Large intestine (tissue), 12 donors: ENCODE measurements at places on chromosomes 5 and 9. TPM values are rescaled to one million over a fixed set of nuclear protein-coding genes. Genes with fewer than 3 reads are reported as not detected.
A peak's percentile ranks its signal among the peaks of the same experiment; 100 is the strongest.

The AK8 gene
- 2.6 TPM for polyA plus RNA-seq

The CAMK2A gene
- polyA plus RNA-seq: 1.1 TPM

The MAST4 gene
- polyA plus RNA-seq: 14.8 TPM

The HEMGN gene
- 4.4 TPM for polyA plus RNA-seq

The ZNF454 gene
- polyA plus RNA-seq: 2.9 TPM

The NACC2 gene
- polyA plus RNA-seq: 11.8 TPM

The ANKDD1B gene
- polyA plus RNA-seq: 18.1 TPM

The NAIF1 gene
- 7.9 TPM for polyA plus RNA-seq

GRCh38 chr5:136816327-136816726 is 451.0 kb upstream of the TRPC7 start:
- H3K36me3 ChIP-seq: no peaks in the 10 kb centered on the region
- H3K27ac ChIP-seq: no peak overlapping the region
- no peak for DNase-seq
- no peaks in the 10 kb centered on the region for H3K4me1 ChIP-seq
- H3K4me3 ChIP-seq: no peak overlapping the region

DNA sequence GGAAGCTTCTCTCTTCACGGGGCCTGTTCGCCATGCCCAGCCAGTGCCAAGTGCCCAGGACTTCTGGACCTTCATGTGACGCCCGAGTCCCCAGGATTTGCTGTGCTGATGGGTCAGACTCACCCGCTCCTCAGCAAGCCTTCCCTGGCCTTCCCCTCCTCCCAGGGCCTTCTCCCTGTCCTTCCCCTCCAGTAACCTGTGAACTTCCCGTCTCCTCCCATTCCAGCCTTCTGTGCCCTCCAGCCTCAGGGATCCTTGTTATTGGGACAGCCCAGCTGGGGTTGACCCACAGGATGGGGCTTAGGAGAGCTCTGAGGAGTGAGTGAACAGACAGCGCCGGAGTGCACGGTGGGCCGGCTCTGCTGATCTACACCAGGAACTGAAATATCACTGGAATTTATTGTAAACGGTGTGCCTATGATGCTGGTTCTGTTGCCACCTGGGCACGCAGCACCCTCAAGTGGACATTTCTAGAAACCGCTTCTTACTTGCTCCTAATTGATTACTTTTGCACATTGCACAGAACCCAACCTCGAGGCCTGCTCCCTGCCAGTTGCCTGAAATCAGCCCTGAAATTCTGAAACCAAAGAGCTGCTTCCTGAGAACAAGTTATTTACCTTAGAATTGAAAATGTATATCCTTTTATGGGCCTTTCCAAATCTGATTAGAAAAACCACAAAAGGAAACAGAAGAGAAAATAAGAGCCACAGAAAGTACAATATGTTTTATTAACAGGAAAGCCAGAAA is 1.5 kb downstream of the SPAAR start:
- H3K4me1 ChIP-seq: peaks cover 65% of the 10 kb centered on the region
- no peaks in the 10 kb centered on the region for H3K27me3 ChIP-seq
- no peak for DNase-seq
- no peaks in the 10 kb centered on the region for H3K36me3 ChIP-seq

- no peak for DNase-seq
- no peak overlapping the region for H3K4me3 ChIP-seq
- H3K27me3 ChIP-seq: no peaks in the 10 kb centered on the region
Measured at GRCh38 chr5:123605822-123606221, 93.8 kb downstream of the CSNK1G3 start.

DNA sequence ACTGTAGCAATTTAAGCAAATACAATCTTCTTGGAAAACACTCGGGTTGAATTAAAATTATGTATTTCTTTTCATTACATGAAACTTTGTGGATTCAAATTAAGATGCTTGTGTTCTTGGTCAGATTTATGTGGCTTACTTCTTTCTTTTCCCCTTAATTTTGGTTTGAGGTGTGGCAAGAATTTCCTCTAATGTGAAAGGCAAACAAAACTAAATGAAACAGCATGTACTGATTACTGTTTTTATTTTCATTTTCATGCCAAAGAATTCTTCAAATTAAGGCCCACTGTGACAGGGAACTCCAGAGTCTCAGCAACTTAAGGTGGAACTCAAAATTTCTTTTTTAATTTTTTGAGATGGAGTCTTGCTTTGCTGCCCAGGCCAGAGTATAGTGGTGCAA is at the start of gene OMD:
Gene OMD, minus strand, starts transcription at position 132 of the 400 bp plus-strand sequence. CDS start 6,913 bp downstream, outside the sequence.
- H3K27ac ChIP-seq: peak within 1 kb of the TSS; percentile 43
- no peaks in the 10 kb centered on the region for H3K36me3 ChIP-seq
- no peaks in the 10 kb centered on the region for H3K27me3 ChIP-seq
- H3K4me3 ChIP-seq: no peak within 1 kb of the TSS

DNA sequence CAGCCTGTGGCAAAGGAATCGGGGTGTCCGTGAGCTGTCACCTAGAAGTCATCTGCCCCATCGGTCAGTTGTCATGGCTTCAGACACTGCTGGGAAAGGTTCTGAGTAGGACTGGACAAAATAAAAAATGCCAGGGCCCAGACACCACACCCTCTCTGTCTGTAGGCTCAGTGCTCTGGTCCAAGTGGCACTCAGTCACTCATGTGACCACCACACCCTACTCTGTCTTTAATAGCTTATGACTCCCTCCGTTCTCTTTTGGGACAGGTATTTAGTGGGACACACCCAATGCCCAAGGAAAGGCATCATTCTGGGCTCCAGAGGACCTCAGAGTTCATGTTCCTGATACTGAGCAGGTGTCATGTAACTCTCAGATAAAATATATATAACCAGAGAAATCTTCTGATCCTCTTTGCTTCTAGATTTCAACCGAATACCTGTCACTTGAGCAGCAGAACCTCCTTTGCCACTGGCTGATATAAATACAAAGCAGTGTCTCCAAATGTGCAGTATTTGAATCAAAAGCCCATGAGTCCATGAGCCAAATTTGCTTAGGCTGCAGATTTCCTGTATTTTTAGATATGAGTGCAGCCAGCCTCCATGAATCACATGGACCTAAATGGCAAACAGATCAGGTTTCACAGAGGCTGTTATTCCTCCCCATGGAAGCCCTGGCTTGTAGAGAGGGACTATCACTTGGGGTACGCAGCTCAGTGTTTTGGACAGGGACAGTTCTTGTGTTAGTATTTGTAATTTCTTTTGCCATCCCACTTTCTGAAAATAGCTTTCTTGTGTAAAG is 272.0 kb downstream of the ARHGAP26 start:
- H3K27me3 ChIP-seq: no peaks in the 10 kb centered on the region
- H3K27ac ChIP-seq: no peak overlapping the region
- H3K36me3 ChIP-seq: peaks cover 27% of the 10 kb centered on the region
- no peak for DNase-seq
- H3K4me1 ChIP-seq: no peaks in the 10 kb centered on the region
- H3K4me3 ChIP-seq: no peak overlapping the region

- no peak overlapping the region for H3K4me3 ChIP-seq
- DNase-seq: no peak
- no peaks in the 10 kb centered on the region for H3K36me3 ChIP-seq
- H3K4me1 ChIP-seq: no peaks in the 10 kb centered on the region
- peaks cover 26% of the 10 kb centered on the region for H3K27me3 ChIP-seq
Measured at GRCh38 chr5:115810761-115811160, 5.7 kb downstream of the CDO1 start.

DNA sequence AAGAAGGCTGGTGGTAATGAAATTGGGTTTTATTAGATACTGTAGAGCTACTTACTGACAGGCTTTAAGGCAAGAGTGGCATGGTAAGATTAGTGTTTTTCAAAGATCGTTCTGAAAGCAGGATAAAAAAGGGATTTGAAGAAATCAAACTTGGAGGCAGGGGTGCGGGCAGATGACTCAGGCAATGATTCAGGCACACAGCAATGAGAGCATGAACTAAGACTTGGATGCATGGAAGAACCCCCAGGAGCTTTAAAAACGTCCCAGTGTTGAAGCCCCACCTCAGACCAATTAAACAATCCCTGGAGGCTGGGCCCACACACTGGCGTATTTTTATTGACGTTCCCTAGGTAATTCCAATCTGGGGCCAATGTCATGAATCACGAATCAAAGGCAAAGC is 102.5 kb downstream of the SREK1 start:
- no peak overlapping the region for H3K27ac ChIP-seq
- H3K4me1 ChIP-seq: no peaks in the 10 kb centered on the region
- no peaks in the 10 kb centered on the region for H3K36me3 ChIP-seq
- H3K27me3 ChIP-seq: peaks cover 4% of the 10 kb centered on the region
- no peak for DNase-seq

DNA sequence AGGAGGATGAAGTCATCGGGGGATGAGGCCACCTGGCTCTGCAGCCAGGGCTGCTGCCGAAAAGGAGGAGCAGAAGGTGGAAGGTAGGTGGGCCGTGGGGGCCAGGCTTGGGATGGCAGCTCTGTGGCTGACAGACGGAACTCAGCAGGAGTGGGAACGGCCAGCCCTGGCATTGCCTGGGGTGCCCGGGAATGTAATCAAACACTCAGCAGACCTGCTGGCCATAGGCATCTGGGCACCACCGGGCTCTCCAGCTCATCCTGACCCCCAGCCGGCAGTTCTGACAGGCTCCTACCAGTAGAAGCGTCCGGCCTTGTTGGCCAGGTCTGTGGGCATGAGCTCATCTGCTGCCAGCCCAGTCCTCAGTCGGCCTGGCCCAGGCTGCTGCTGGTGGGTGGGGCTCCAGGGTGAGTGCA is 4.3 kb upstream of the FAT2 start:
- no peaks in the 10 kb centered on the region for H3K36me3 ChIP-seq
- no peaks in the 10 kb centered on the region for H3K27me3 ChIP-seq
- no peak overlapping the region for H3K27ac ChIP-seq
- peaks cover 20% of the 10 kb centered on the region for H3K4me1 ChIP-seq

- peaks cover 8% of the 10 kb centered on the region for H3K36me3 ChIP-seq
- H3K27me3 ChIP-seq: no peaks in the 10 kb centered on the region
- no peak overlapping the region for H3K27ac ChIP-seq
- DNase-seq: no peak
Measured at GRCh38 chr5:172276214-172276613, 7.3 kb downstream of the UBTD2 start.

- DNase-seq: no peak
- no peaks in the 10 kb centered on the region for H3K36me3 ChIP-seq
- H3K27ac ChIP-seq: no peak overlapping the region
Measured at GRCh38 chr5:120624021-120624563, 160.0 kb downstream of the PRR16 start.

- H3K4me1 ChIP-seq: no peaks in the 10 kb centered on the region
- H3K36me3 ChIP-seq: peaks cover 63% of the 10 kb centered on the region
- H3K27ac ChIP-seq: no peak overlapping the region
- no peak for DNase-seq
- no peaks in the 10 kb centered on the region for H3K27me3 ChIP-seq
Measured at GRCh38 chr9:124306098-124306735, 48.5 kb downstream of the NEK6 start.

GRCh38 chr5:138872841-138873465 is 2.2 kb downstream of the LRRTM2 start:
- H3K36me3 ChIP-seq: peaks cover 14% of the 10 kb centered on the region
- no peak for DNase-seq
- H3K27me3 ChIP-seq: no peaks in the 10 kb centered on the region
- no peak overlapping the region for H3K27ac ChIP-seq
- H3K4me1 ChIP-seq: no peaks in the 10 kb centered on the region

- no peaks in the 10 kb centered on the region for H3K27me3 ChIP-seq
- H3K36me3 ChIP-seq: peaks cover 77% of the 10 kb centered on the region
- no peak overlapping the region for H3K4me3 ChIP-seq
- H3K4me1 ChIP-seq: peaks cover 12% of the 10 kb centered on the region
Measured at GRCh38 chr9:135817951-135818717, 89.2 kb downstream of the CAMSAP1 start.

DNA sequence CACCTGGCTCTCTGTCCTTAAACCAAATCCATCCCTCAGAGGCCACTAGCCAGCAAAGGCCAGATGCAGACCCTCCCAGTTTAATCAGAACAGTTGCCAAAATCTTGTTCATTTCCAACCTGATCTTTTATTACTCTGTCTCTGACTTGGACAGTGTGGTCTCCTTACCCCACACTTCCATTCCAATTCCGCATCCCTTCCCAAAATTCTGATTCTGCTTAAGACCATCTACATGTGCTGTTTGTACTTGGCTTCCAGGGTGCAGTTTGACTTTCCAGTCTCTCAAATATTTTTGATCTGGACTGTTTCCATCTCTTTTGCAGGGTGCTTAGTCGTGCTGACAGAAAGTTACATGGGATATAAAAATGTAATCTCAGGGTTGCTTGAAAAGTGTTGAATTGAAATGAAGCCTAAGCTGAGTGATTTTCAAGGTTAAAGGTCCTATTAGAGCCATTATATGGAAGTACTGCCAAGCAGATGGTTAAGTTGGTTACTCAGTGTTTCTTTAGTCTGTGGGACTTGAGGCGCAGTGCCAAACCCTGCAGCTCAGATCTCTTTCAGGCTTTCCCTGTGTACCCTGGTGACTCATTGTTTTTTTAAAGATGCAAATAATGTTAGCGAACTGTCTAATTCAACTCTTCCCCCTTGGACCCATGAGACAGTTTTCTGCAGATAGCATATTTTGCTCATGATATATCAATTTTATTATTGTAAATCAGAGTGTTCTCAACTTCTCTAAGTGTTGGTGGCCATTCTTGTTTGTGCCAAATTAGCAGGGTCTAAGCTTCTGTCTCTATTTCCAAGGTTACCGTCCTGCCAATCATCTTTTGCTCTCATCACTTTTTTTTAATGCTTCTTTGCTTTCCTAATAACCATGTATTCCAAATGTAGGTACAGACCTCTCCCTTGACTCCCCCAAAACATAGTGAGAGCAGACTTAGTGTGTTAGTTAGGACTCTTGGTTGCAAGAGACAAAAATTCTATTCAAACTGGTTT is 18.2 kb upstream of the DCP2 start:
- H3K27me3 ChIP-seq: no peaks in the 10 kb centered on the region
- DNase-seq: no peak
- no peaks in the 10 kb centered on the region for H3K4me1 ChIP-seq
- H3K4me3 ChIP-seq: no peak overlapping the region
- H3K27ac ChIP-seq: no peak overlapping the region

GRCh38 chr5:95984287-95984938 is 22.8 kb upstream of the ELL2 start:
- DNase-seq: no peak
- H3K4me1 ChIP-seq: peaks cover 38% of the 10 kb centered on the region
- H3K27me3 ChIP-seq: no peaks in the 10 kb centered on the region
- H3K4me3 ChIP-seq: no peak overlapping the region

DNA sequence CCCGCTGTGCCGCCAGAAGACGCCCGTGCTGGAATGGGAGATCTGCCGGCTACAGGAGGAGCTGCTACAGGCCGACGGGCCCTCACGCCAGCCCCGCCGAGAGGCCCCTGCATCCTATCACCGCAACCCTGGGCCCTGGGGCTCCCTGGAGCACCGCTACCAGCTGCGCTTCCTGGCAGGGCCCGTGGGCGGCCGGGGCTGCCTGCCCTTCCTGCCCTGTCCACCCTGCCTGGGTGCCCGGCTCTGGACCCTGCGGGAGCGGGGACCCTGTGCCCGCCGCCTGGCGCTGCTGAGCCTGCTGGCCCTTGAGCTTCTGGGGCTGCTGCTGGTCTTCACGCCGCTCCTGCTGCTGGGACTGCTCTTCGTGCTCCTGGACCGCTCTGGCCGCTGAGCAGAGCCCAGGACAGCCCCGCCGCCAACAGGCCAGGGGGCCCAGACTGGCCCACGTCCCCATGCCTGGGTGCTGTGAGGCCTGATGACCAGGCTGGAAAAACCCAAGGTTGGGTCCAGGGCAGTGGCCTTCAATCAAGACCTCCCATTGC is 3.8 kb downstream of the RNF208 start:
- no peaks in the 10 kb centered on the region for H3K27me3 ChIP-seq
- H3K27ac ChIP-seq: peak overlapping the region; percentile 66
- H3K36me3 ChIP-seq: peaks cover 13% of the 10 kb centered on the region
- peaks cover 33% of the 10 kb centered on the region for H3K4me1 ChIP-seq
